Activated T-cell treated with anti-CD3 and anti-CD28 coated beads for 4 hours (primary cell): ENCODE measurements at places on chromosomes 5 and 9.

DNA sequence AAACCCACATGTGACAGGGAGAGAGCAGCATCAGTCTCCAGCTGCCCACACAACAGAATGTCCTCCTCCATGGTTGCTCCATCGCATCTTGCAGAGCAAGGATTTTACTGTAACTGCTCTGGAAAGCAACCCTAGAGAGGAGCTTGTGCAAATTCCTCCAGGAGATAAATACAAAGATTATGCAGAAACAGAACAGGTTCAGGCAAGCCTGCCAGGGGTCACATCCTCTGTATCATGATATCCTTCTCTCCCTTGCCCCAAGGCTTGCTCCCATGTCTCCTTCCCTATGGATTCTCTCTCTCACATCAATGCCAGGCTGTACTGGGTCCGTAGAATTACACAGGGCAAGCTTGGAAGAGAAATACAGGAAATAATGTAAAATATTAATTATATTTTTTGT is 226.0 kb downstream of the MPDZ start:
- DNase-seq: no peak

DNA sequence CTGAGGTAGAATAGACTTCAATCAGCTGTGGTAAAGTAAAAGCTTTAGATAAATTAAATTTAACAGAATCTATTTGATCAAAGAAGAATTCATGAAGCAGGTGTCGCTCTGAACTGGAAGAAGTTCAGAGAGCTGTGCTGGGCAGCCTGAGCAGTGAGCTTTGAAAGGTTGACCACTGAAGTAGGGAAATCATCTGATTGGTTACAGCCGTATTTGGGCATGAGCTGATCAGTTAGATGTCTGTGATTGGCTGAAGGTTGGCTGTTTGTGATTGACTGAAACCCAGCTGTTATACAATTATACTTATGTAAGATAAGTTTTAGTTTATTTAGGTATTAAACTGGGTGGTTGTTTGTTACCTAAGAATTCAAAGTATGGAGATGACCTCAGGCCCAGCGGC is 1174.6 kb downstream of the CDH9 start:
- DNase-seq: no peak

- DNase-seq: no peak
These were observed 248.3 kb downstream of the FSTL4 start for GRCh38 chr5:133363807-133364587.

DNA sequence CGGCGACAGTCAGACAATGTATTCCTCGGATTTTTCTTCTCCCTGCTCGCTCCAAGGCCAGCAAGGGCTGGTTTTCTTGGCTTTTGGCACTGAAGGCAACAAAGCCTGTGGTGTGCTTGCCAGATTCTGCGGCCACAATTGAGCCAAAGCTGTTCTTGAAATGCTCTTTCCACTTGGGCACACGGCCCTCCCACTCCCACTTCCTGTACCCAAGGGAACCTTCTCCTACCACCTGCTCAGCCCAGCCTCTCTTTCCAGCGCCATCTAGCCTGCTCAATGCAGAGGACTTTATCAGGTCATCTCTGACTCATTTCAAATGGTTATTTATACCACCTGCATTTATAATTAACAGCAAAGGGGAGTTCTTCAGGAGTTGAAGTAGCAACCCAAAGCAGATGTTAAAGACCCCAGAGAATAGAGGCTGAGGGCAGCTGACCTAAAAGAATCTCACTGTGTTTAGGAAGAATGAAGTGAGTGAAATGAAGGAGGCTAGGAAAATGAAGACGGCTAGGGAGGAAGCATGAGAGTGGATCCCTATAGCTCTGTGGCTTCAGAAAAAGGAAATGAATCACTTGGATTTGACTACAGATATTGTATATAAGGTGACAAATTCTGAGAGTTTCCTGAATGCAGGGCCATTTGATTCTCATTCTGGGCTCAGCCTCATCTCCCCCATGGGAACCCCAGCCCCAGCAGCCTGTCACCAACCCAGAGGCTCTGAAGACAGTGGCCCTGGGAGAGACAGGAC is 439.0 kb downstream of the ENC1 start:
- DNase-seq: no peak

GRCh38 chr5:170617533-170618490 is 114.0 kb downstream of the KCNIP1 start:
- DNase-seq: no peak

DNA sequence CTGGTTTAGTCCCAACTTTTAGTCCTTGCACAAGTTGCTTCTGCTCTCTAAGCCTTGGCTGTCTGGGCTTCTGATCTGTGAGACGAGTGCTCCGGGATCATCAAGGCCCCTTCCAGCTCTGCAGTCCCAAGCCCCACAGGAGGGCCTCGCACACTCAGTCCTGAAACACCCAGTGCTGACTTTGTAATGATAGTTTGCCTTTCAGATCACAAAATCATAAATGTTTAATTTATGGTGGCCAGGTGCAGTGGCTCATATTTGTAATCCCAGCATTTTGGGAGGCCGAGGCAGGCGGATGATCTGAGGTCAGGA is 95.9 kb upstream of the SLC25A48 start:
- DNase-seq: no peak

GRCh38 chr5:115892021-115892420 is 50.3 kb downstream of the AP3S1 start:
- DNase-seq: no peak

GRCh38 chr5:145947581-145947980 is 11.2 kb downstream of the SH3RF2 start:
- no peak for DNase-seq

- DNase-seq: no peak
These were observed 29.8 kb downstream of the AHRR start for GRCh38 chr5:351084-351920.

DNA sequence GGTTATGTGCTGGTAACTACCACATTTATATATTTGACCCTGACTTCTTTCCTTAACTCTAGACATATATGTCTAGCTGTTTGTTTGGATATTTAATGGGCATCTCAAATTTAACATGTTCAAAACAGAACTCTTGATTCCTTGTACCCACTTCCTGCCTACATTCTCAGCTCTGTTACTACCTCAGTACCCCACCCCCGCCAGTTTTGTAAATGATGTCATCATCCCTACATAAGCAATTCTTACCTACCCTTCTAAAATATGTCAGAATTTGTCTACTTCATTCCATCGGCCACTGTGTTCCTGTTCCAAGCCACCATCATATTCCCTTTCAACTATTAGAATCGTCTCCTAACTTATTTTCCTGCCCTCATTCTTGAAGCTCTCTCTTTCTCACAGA is 4.8 kb downstream of the RAD50 start:
- no peak for DNase-seq

DNA sequence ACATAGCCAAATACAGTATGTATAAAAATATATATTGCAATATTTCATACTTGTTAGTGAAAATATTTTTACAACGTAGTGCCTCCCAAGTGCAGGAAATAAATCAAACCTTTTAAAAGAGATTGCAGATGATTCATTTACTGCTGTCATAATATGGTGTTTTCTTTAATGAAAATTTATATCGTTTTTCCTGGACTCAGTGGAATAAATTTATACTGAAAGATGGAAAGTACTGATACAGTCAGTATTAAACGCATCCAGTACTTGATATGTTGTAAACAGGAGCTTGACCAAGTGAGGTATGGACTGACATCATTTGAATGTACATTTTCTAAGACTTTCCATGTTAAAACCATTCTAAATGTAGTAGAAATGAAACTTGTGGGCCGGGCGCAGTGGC is 143.4 kb upstream of the ZNF608 start:
- no peak for DNase-seq

DNA sequence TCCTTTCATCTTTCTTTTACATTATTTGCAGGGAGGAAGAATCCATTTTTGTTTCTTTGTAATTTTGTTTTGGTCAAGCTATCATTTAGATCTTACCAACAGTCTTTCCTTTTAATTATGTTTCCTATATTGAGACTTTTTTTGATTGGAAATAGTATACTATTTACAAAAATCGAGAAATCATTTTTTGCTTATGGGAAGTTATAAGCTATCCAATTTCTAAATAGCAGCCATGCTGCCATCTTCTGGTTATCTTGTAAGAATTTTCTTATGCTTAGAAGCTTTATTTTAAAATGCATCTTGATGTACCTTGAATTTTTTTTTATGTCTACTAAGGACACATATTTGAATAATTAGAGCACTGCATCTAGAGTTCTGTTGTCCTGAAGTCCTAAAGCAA is 821.2 kb downstream of the PTPRD start:
- DNase-seq: no peak

GRCh38 chr9:122374885-122375420 is 4.1 kb downstream of the PTGS1 start:
- DNase-seq: no peak

DNA sequence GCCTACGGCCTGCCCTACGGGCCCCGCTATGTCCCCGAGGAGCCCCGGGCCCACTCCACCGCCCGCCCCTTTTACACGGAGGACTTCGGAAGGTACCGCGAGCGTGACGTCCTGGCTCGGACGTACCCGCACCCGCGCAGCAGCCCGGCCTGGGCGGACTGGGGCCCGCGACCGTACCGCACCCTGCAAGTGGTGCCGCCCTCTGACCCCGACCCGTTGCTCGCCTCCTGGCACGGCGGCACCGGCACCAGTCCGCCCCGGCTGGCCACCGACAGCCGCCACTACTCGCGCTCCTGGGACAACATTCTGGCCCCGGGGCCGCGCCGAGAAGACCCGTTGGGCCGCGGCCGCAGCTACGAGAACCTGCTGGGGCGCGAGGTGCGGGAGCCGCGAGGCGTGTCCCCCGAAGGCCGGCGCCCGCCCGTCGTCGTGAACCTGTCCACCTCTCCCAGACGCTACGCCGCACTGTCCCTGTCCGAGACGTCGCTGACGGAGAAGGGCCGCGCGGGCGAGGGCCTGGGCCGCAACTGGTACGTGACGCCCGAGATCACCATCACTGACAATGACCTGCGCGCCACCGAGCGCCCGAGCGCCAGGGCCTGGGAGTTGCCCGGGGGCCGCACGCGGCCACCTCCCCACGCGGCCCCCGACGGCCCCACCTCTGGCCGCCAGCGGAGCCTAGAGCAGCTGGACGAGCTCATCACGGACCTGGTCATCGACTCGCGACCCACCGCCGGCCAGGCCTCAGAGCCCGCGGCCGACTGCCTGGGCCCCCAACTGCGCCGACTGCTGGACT is 3.4 kb downstream of the AJM1 start:
- DNase-seq: no peak

DNA sequence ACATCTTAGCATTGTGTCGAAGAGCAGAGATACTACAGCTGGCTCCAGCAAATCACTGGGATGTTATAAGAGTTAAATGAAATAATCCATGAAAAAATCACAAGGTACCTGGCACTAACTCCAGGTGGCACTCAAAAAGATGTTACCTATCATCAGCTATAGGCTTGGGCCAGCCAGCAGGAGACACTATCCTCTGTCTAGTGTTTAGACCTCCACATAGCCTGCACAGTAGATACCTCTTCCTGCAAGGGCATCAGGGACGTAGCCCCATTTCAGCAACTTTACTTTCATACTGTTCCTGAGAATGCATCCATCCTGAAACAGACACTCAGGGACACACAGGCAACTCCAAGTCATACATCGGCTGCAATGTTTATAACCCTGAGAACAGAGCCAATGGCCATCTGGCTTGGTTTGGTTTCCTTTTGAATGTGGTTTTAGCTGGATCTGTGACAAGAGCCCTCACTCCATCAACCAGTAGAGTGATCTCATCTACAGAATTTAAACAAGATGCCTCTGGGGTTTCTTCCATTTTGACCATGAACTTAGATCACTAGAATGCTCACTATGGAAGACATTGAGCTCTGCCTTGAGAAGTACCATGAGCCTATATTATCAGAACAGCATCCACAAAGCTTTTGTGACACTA is 69.9 kb downstream of the TLE1 start:
- no peak for DNase-seq

DNA sequence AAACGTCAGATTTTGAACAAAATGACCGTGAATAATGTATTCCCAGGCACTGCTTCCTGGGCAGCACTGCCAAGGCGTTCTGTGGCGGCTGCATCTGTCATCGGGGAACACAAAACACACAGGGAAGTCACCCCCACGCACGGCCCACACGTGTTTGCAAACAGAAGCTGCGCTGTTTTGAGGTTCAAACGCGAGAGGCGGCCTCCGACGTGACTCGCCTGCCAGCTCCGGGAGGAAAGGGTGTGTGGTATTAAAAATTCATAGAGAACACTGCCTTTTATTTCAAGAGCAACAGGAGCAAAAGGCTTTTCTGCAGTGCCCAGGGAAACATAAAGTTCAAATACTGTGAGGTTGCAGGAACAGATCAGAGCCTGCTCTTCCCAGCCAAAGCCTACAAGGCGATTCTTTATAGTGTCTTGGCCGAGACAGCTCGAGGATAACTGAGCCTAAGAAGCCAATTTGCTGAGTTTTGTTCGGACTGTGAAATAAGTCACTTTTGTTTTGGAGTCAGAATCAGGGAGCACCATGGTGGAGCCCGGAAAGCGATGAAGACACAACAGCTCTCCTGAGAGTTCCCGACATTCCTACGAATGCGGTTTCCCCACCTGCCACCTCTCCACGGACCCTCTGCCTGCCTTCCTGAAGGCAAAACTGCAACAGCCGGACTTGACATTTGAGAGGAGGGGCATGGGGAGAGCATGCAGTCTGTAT is 115.3 kb upstream of the IRX2 start:
- no peak for DNase-seq

GRCh38 chr9:90458485-90458884 is 184.1 kb downstream of the DIRAS2 start:
- DNase-seq: no peak

GRCh38 chr5:52705720-52706119 is 82.0 kb upstream of the ITGA1 start:
- DNase-seq: no peak

DNA sequence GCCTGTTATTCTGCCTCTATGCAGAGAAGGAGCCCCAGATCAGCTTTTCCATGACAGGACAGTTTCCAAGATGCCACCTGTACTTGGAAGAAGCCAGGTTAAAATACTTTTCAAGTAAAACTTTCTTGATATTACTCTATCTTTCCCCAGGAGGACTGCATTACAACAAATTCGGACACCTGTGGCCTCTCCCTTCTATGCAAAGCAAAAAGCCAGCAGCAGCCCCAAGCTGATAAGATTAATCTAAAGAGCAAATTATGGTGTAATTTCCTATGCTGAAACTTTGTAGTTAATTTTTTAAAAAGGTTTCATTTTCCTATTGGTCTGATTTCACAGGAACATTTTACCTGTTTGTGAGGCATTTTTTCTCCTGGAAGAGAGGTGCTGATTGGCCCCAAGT is 301 bp upstream of the IL4 start:
- no peak for DNase-seq
